Hypothalamus (tissue), 51 donors: ENCODE measurements at places on chromosomes 2 and 18.

- DNase-seq, result no peak
Observed at GRCh38 chr2:118029025-118029424, 15.2 kb upstream of the CCDC93 start.

DNA sequence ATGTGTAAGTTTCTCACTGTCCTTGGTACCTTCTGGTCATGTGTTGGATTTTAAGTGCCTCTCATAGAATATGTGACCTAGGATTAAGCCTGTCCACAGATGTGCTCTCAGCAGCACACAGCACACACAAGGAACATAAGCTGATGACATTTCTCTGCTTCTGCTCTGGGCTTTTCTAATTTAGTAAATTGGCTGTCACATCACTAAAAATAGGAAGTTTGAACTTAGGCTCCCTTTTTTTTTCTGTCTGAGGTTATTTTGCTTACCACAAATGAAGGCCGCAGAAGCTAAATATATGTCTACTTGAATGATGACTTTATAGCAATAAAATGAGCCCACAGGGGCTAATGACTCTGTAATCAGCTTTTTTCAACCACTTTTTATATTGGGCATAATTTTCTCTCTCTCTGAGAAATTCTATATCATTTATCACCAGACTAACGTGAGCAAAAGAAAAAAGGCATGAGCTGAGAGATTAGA is 150.2 kb upstream of the KLHL14 start:
- DNase-seq, result no peak

- DNase-seq, result no peak
Observed at GRCh38 chr2:221529943-221530652, 42.0 kb downstream of the EPHA4 start.

DNA sequence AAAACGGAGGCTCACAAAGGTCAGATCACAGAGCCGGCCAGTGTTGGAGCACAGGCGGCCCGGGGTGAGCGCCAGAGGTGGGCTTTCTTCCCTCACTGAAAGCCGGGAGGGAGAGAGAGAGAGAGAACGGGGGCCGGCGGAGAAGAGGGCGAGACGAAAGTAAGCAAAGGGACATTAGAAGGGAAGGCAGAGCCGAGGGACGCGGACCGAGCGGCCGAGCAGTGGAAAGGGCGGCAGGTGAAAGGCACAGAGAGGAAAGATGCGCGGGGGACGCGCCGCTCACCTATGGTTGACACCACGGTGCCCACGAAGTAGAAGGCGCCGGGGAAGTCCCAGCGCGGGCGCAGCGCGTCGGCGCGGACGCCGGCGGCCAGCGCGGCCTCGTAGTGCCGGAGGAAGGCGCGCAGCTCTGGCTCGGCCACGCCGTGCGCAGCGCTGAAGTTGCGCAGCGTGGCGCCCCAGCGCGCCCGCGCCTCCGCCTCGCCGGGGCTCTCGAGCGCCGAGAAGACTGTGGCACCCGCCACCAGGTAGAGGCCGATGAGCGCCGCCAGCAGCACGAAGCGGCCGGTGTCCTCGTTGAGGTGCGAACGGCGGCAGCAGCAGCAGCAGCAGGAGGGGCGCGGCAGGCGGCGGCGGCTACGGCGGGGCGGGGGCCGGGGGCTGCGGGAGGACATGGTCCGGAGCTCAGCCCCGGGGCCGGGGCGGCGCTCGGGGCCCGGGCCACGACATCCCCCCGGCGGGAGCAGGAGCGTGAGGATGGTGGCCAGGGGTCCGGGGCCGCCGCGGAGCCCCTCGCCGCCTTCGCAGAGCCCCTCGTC is 166.9 kb downstream of the MSH2 start:
- DNase-seq, result no peak

- no peak for DNase-seq
Observed at GRCh38 chr2:151091583-151091982, 170.1 kb downstream of the RBM43 start.

DNA sequence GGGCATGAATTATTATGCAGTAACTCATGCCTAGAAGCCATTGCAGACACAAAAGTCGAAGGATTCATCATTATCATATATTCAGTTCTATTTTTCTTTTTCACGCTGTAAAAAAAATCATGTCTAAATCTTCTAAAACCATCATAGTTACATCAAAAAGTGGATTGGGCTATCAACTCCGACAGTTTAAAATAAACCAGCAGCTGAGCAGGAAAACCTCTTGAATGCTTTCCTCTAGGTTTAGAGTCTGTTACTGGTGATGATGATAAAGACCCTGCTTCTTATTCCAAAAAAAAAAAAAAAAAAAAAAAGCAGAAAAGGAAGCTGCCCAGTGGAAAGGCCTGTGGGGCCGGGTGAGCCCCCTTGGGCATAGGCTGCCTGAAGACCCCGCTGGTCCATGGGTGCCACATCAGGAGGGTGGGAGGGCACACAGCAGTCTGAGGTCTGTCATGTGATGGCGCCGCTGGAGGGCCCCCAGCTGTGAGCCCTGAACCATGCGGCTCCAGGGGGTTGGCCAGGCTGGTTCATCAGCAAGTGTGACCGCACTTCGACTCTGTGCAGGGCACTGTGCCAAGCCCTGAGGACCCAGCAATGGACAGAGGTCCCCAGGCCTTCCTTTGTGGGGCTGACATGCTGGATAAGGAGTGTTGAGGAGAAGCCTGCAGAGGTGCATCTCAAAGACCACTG is 199.6 kb downstream of the EIPR1 start:
- no peak for DNase-seq

GRCh38 chr2:101734505-101735165 is 37.1 kb downstream of the MAP4K4 start:
- peak; percentile 39 for DNase-seq

GRCh38 chr18:36311026-36311570 is 13.6 kb downstream of the FHOD3 start:
- DNase-seq, result no peak

DNA sequence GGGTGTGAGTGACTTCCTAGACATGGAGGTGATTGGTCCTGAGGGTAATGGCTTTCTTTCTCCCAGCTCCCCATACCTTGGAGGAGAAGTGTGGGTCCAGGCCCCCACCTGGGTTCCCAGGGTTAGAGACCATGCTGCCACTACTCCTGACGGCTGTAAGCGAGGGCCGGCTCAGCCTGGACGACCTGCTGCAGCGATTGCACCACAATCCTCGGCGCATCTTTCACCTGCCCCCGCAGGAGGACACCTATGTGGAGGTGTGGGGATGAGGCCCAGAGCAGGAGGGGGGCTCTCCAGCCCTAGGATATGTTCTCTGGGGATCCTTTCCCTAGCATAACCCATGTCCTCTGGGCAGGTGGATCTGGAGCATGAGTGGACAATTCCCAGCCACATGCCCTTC is 21.8 kb downstream of the CAD start:
- no peak for DNase-seq

DNA sequence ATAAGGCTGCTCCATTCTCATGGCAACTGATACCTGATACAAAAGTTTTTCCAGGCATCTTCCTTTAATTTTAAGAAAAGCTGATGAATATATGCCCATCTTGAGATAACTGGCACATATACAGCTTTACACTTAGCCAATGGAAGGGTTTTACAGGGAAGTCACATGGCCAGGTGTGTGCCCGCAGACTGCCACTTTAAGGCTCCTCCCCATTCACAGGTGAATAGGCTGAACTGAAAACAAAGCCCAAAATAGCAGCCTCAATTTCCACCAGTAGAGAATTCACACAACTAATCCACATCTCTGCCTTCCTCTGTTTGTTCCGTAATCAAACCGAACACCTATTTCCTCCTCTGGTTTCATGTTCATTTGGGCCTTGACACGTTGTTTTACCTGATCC is 9.8 kb upstream of the ME2 start:
- DNase-seq, result no peak

GRCh38 chr2:86685351-86685750 is 34.7 kb upstream of the RMND5A start:
- no peak for DNase-seq

DNA sequence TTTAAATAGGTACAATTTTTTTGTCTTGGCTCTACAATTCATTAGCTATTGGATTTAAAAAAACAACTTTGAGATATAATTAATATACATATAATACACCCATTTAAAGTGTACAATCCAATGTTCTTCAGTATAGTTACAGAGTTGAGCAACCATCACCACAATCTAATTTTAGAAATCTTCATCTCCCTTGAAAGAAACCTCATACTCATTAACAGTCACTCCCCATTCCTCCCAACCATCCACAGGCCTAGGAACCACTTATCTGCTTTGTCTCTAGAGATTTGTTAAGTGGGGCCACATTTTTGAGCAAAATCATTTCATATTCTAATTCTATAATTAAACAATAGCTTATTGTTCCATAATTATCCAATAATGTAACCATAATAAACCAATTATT is 32.6 kb downstream of the MRPL33 start:
- DNase-seq, result no peak

- DNase-seq, result no peak
Observed at GRCh38 chr2:183014005-183014404, 24.3 kb downstream of the NCKAP1 start.

DNA sequence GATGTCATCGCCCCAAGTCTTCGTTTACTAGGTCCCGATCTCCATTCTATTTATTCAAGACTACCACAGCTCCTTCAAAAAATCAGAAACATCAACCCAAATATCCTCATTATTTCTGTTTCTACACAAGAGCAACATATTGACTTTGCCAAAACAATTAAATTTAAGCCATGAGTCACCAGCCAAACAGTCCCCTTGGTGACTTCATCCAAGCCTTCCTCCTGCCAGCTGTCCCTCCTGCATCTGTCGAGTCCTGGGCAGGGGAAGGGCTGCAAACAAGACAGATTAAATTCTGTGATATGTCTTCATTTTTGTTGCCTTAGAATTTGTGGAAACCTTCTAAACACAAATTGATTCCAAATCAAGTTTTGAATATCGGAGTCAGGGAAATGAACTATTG is 110.3 kb downstream of the SP3 start:
- DNase-seq, result no peak

- peak; percentile 12 for DNase-seq
Observed at GRCh38 chr2:2662037-2662846, 331.2 kb upstream of the MYT1L start.

DNA sequence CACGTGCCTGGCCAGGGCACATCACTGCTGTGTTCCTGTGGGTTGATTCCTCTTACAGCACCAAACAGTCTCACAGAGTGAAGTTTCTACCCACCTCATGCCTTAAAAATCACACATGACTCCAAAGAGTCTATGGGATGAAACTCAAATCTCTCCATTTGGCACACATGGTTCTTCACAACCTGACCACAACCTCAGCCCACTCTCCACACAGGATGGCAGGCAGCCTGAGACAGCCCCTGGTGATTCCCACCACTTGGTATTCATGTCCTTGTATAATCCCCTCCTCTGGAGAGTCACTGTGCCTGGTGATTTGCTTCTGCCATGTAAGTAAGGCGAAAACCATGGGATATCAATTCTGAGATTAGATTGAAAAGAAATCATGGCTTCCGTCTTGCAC is 46.2 kb downstream of the LBH start:
- DNase-seq, result no peak

- DNase-seq, result no peak
Observed at GRCh38 chr2:66412874-66413273, 22.1 kb upstream of the MEIS1 start.

GRCh38 chr2:31828891-31829290 is 181.9 kb downstream of the MEMO1 start:
- no peak for DNase-seq

GRCh38 chr18:32454593-32454992 is 16.1 kb downstream of the GAREM1 start:
- DNase-seq, result no peak

GRCh38 chr2:2827761-2828221 is 496.7 kb upstream of the MYT1L start:
- DNase-seq, result no peak

DNA sequence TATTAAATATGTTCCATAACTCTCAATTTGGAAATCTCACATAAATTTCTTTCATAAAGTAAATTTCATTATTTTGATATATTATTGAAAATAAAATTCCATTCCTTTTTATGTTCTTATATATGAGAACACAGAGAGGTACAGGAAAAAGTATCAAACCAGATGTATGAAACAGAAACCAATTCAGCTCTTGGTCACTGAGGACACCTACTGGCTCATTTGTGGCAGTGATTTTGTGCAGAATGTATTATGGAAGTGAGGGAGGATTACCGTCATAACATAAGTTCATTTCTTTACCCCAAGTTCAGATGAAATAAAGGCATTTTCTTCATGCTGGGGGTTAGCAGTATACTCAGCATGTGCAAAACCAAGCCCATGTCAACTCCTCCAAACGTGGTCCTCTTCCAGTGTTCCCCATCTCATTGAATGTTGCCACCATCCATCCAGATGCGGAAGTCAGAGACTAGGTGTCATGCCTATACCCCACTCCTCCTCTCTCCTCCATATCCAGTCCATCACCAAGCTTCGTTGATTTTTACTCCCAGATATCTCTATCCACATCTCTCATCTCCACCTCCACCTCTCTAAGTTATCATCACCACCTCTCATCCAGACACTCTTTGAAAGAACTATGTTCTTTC is 41.7 kb upstream of the MALL start:
- no peak for DNase-seq

DNA sequence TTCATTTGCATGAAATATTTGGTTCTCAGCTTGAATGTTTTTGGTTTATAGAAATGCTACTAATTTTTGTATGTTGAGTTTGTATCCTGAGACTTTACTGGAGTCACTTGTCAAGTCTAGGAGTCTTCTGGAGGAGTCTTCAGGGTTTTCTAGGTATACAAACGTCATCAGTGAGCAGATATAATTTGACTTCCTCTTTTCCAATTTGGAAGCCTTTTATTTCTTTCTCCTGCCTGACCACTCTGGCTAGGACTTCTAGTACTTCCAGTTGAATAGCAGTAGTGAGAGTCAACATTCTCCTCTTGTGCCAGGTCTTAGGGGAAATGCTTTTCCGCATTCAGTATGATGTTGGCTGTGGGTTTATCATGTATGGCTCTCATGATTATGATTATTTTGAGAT is 55.4 kb upstream of the THUMPD2 start:
- no peak for DNase-seq

GRCh38 chr2:127024769-127025358 is 82.1 kb downstream of the BIN1 start:
- DNase-seq, result peak; percentile 49

- DNase-seq, result no peak
Observed at GRCh38 chr2:239874636-239875356, 150.3 kb downstream of the NDUFA10 start.

- no peak for DNase-seq
Observed at GRCh38 chr2:217732992-217733391, 269.8 kb downstream of the TNS1 start.

DNA sequence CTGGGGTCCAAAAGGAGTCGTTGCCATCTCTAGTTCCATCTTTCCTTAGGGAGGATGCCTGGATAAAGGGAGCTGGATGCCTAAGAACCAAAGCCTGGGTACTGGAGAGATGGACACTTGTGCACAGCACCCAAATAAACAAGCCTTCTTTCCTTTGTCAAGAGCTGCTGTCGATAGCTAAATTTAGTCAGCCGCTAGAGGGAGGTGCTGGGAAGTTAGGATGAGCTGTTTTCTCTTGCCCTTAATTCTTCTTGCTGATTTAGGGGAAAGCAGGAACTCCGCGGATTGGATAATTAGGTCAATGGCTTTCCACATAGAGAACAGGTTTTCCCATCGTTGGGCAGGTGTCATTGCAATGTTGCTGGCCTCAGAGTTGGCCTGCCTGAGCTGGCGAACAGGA is 30.9 kb upstream of the SERPINB12 start:
- DNase-seq, result no peak
